ENCODE measurements at places on chromosomes 6 and 20.

DNA sequence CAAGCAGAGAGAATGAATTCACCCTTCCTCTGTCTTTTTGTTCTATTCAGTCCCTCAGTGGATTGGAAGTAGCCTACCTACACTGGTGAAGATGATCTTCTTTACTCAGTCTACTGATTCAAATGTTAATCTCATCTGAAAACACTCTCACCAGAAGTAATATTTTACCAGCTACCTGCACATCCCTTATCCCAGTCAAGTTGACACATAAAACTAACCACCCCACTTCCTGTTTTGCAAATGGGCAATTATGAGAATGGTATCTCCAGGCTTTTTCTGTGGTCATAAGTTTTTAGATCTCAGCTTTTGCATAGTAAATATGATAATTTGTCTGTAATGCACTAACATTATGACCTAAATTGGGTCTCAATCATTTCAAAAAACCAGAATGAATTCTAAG is 228.8 kb upstream of the ECI2 start:
- no peak for DNase-seq

DNA sequence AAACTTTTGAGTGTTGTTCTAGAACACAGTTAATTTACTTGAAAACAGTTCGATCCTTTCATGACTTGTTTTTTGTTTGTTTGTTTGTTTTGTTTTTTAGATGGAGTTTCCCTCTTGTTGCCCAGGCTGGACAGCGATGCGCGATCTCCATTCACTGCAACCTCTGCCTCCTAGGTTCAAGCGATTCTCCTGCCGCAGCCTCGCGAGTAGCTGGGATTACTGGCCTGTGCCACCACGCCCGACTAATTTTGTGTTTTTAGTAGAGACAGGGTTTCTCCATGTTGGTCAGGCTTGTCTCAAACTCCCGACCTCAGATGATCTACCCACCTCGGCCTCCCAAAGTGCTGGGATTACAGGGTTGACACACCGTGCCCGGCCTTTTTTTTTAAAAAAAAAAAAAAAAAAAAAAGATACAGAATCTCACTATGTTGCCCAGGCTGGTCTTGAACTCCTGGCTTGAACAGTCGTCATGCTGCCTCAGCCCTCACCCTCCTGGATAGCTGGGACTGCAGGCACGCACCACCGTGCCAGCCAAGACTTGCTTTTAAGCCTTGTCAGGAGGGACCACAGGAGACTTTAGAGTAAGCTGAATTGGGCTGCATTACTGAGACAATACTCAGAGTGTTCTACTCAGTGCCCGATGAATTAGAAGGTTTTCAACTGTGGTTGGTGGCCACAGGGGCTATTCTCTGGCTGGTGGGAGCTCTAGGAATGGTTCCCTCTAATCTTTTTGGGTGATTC is 76.7 kb upstream of the SLC22A16 start:
- no peak for DNase-seq

DNA sequence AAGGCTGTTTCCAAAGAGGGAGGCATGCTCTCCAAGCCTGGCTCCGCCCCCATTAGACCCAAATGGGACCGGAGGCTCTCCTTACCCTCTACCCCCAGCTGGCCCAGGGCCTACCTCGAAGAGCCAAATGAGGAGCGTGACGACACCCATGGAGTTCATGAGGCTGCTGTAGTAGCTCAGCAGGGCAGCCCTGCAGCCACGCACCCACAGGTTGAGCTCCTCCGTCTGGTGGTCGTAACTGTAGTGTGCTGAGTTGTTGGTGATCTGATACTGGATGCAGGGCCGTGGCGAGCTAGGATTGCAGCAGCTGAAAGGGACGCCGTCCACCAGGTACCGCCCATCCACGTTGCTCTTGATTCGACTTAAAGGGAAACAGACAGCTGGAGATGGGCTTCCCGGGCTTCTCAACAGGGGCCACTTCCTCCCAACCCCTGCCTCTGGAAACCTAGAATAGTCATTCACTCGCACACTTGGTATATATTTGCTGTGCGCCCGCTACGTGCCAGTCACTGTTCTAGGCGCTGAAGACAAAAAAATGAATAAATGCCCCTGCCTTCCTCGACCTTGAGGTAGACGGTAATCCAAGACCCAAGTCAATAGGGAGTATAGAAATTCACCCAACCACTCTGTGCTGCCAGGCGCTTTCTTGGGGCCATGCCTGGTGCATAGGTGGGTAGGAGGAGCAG is 18.0 kb downstream of the PRPH2 start:
- DNase-seq = no peak

GRCh38 chr6:28709478-28710349 is 184.0 kb downstream of the GPX5 start:
- DNase-seq = no peak

- no peak for DNase-seq
These were observed 107.8 kb downstream of the SMLR1 start for GRCh38 chr6:130934848-130935585.

DNA sequence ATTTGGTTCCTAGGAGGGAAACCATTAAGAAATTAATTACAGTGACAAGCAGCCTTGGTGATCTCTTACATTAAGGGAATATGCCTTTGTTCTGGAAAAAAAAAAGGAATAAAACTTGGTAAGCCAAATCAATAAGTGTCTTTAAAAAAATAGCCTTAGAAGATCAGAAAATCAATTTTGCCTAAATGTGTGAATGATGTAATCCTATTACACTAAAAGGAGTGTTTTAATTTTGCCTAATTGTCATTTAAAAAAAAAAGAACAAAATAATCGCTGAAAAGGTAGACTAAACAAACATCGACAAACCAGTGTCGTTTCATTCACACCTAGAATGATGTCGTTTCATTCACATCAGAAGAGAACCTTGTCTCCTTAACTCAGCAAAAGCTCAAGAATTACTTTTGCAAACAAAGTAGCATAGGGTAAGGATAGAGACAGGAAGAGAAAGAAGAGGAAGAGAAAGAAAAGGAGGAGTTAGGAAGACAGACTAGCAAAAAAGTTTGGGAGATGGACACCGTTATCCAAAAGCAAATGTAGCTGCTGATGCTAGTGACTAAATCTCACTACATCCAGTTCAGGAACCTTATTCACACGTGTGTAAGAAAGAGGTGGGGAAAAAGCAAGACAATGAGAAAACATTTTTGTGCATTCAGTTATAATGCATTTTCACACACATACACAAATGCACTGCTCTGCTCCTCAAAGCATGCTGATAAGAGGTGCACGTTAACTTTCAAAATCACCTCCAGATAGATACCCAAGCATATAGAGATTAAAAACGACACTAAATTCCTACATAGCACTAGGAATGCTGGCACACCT is 60.6 kb downstream of the HIVEP2 start:
- no peak for DNase-seq

- no peak for DNase-seq
These were observed 81.7 kb upstream of the FOXP4 start for GRCh38 chr6:41464481-41464880.

DNA sequence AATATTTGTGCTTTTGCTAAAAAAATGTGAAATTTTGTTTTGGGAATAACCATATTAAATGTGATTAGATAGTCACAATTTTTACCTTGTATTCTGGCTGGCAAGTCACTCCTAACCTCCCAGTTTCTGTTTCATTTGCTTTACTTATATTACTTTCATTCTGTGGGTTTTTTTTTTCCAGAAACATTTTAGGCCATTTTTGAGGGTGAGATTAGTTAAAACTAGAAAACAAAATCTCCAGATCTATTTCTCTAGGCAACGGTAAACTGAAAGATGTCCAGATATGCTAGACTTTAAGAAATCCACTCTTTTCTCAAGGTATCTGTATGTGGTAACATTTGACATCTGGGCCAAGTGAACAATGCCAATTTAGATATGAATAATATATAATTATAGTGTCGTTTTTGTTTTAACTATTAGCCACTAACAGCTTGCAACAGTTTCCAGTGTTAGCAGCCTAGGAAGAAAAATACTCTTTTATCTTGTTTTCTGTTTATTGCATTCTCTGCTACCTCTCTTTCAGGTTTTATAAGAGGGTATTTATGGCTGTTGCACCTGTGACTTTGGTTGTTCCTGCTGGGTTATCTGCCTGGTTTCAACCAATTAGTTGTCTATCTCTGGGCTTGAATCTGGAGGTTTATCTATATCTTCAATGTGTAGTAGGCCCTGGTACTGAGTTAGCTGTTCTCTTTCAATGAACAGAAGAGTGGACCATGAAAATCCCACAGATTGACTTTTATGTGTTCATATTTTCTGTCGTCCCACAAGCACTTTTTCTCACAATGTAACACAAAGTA is 260.9 kb downstream of the NKAIN2 start:
- no peak for DNase-seq

DNA sequence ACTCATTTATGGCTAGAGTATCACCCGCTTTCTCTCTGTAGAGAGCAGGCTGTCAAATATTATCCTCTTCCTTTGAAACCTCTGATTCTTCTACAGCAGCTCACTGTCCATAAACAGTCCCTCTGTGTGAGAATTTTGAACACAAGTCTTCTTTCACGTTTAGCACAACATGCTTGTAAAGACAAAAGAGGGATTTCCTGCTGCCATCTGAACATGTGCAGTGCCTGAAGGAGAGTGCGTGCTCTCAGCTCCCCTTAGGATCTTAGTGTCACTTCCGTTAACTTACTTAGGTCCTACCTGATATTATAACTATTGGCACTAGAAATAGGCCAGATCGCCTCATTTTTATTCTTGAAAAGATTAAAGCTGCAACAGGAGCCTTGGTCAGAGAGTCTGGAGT is 50.9 kb downstream of the FNDC1 start:
- DNase-seq = no peak

DNA sequence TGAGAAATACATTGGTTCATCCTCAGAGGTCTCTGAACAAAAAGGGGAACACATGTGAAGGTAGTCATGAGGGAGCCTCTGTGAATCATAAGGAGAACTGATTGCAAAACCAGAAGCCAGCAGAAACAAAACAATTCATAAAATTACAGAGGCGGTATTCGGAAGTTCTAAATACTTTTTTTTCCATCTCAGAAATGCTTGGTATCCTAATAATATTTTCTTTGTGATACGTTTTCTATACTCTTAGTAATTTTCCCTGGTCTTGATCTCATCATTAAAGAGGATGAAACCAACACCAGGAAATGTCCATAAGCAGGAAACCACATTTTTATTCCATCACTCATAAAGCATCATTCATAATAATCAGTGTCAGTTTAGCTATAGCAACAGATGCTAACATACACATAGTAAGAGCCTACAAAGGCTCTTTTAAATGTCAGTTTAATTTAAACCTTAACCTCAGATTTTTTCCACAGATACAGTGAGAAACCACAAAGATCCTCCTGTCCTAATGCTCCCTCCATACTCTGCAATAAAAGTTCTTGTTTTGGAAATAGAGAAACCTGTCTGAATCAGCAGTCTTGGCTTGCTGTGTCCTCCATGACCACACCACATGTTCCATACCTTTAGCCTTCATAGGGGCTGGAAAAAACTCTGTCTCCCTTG is 29.2 kb downstream of the SGK1 start:
- peak; percentile 95 for DNase-seq

DNA sequence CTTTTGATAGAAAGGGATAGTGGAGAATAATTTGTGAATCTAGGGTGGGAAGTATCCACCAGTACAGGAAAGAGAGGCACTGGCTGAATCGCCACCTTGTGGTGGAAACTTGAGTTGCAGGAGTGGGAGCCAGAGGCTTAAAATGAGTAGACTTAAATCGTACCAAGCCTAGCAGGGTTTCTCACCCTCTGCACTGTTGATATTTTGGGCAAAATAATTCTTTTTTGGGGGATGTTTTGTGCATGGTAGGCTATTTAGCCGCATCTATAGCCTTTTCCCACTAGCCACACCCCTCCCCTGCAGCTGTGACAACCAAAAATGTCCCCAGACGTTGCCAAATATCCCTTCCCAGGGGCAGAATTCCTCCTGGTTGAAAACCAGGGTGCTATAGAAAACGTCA is 119.1 kb downstream of the DHX35 start:
- peak; percentile 54 for DNase-seq

- no peak for DNase-seq
These were observed 17.6 kb downstream of the SIRPD start for GRCh38 chr20:1539816-1540419.

DNA sequence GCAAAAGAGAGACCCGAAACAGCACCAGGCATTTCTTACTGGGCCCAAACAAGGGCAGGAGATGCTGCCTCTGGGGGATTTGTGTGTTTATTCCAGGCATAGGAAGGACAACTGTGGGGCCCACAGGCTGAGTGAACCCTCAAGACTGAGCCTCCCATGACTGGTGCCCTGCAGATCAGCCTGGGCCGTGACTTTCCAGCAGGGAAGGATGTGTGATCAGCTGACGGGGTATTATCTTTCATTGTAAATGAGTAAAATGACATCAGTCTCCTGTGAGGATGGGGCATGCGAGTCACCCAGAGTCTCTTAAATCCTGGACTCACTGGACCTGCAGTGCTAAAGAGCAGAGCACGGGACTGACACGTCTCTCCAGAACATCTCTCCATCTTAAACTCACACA is 3.9 kb upstream of the TEAD3 start:
- DNase-seq = no peak

- no peak for DNase-seq
These were observed 178.7 kb downstream of the DTNBP1 start for GRCh38 chr6:15484140-15484539.

DNA sequence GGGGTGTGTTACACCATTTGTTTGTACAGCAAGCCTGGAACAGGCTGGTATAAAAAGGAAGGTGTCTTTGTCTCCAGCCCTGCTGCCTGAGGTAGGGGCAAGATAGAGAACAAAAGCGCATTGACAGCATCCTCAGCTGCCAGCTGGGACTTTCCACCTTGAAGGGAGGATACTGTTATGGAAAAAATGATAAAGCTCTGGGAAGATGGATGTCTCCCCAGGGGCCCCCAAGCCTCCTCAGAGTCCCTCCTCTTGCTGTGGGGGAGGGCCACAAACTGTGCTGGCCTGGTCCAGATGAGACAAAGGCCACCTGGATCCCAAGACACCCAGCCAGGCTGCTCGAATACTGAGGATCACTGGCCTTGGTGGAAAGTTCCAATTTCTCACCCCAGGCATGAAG is 13.0 kb downstream of the REM1 start:
- DNase-seq = no peak

- no peak for DNase-seq
These were observed 24.9 kb downstream of the DPPA5 start for GRCh38 chr6:73329201-73329600.
